CD4-positive, alpha-beta T cell treated with Interleukin-4 for 1 hour (primary cell): ENCODE measurements at places on chromosomes 2 and 18.

DNA sequence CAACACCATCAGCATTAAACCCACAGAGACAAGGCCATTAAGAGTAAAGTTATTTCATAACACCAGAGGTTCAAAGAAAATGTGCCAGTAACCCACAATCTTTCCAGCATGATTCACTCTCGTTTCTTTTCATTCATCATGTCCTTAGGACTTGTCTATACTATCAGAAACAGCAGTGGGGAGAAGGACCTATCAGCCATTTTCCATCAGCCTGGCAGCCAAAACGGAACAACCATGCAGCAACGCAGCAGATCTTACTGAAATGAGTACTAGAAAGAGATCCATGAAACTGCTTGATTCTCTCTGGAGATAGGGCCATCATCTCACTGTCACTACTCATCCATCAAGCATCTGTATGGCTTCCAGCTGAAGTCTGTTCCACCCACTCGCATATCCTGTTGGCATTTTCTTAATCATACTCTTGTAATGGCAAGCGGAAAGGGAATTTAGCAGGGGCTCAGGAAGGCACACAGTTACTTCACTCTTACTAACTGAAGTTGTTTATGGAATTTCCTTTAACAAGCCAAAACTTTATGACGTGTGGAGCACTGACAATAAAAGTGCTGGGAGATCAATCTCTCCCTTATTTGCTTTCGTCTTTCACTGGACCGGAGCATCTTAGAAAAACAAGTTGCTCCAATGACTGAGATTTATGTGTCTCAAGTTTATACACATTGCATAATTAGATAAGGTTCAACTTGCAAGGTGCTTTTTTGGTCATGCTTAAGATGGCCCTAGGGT, 69.7 kb downstream of the EPHA4 start:
- DNase-seq = no peak

DNA sequence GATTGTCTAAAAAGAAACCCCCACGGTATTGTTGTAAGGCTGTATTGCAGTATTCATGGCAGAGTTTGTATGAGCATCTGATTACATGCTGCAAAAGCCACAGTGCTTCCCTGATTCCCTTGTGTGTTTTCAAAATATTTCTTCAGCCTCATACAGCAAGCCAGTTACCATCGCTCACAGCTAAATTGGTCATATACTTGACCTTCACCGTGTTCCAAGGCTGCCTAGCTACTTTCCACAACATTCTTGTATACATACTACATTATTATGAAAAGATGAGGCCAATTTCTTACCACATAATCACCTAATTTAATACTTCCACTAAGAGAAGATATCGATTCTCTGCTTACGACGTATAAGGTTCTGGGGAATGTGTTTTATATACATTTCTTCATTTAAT, 576.3 kb upstream of the CNTNAP5 start:
- DNase-seq = no peak

DNA sequence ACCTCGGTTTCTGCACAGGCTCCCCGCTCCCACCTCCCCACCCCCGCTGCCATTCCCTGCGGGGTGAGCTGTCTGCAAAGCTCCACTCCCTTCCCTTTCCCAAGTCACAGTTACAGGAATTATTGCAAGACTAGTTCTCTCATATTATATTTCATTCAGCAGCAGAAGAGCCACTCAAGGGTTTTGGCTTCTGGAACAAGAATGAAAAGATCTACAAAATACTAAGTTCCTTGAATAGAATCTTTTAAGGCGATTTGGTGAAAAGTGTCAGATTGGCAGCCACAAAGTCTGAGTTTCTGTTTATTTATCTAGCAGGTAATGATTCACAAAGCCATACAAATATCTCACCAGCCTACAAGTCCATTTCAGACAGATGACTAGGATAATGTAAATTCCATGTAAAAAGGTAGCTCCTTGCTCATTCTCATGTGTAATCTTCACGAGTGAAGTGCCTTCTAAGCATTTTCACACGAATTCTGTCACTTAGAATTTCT, 221.9 kb upstream of the RBBP8 start:
- no peak for DNase-seq

GRCh38 chr2:48319863-48320262, 210.1 kb upstream of the STON1 start:
- DNase-seq = no peak
